ENCODE measurements at places on chromosomes 6 and 20.
A peak's percentile ranks its signal among the peaks of the same experiment; 100 is the strongest.

DNA sequence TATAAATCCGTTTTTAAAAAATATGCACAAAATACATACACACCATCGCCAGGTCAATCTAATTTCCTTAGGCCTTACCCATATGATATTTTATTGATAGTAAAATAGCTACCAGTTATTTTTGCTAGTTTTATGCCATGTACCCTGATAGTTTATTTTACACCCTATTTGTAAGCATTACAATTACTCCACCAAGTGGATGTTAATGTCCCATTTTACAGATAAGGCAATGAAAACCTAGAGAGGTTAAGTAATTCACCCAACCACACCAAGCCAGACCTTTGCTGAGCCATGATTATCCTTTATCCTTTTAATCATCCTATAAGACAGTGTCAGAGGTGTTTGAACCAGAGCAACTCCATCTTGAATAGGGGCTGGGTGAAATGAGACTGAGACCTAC, 86.8 kb downstream of the CBLN4 start:
- DNase-seq = no peak

DNA sequence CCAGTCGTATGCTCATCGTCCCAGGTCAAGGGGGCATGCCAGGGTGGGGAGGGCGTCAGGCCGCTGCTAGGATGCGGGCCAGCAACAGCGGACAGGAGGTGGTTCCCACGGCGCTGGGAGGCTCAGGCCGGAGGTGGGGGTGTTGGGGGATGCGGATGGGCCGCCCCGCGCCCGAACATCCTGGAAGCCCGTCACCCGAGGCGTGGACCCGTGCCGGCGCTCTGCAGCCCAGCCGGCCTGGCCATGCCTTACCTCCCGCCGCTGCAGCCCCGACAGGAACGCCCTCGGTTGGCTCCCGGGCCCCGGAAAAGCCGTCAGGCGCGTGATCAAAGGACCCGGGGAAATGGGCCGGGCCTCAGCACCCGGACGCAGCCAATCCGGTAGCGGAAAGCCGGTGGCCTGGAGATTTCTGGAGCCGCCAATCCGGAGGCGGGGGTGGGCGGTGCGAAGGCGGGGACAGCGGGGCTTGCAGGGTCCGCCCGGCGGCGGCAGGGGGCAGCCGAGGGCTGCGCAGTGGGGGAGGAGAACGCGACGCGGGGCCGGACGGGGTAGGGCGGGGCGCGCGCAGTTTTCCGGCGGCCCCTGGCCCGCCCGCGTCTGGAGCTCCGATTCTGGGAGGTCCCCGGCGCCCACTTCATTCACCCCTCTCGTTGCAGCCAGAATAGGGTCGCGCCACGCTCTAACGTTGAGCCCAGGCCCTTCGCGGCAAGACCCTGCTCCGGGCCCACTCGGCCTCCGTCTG, at the start of gene SMIM29:
Gene SMIM29, minus strand, starts transcription at position 280 of the 742 bp plus-strand sequence. CDS start 1,215 bp downstream, outside the sequence.
- DNase-seq = peak; percentile 97

DNA sequence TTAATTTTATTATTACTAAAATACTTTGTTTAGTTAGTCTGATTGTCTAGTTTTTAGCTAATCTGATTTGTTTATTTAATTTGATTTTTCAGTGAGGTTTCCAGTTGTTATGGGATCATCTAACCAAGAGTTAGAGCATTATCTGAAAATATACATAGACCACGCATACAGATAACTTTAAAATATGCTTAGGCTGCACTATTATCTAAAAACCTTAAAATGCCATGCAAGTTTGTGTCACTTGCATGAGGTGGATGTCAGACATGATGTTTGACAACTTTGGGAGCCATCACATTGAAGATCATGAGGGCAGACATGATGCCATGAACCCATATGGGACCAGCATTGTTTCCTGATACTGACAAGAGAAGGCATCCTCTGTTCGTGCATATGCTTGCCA, 610.3 kb downstream of the KHDRBS2 start:
- no peak for DNase-seq

GRCh38 chr6:93423542-93423941, 4.2 kb upstream of the EPHA7 start:
- DNase-seq = no peak

DNA sequence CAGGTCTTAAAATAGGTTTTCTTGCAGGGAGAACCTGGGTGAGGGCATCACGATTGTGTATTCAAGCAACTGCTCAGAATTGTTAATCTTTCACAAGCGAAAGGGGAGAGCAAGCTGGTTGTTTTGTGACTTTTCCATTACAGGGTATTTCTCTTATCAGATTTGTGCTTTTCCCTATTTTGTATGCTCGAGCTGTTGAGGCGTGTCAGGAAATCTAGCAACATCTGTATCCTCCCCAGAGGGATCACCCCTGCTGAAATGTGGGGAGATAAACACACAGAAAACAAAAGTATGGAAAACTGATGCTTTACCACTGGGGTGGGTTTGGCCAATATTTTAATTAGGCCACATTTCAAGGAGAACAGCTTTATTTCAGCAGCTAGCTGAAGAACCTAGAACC, 187.0 kb downstream of the DTNBP1 start:
- DNase-seq = no peak

Data from activated T-cell treated with anti-CD3 and anti-CD28 coated beads for 4 hours (primary cell).